ENCODE measurements at places on chromosomes 2 and 18. TPM values are rescaled to one million over a fixed set of nuclear protein-coding genes. Genes with fewer than 3 reads are reported as not detected.

NXPH2 gene
- total RNA-seq = 0.83 TPM

R3HDM1 gene
- 57.7 TPM for total RNA-seq

REG3A gene
- not detected for total RNA-seq

IL36A gene
- not detected for total RNA-seq

BBS5 gene
- total RNA-seq = 3.3 TPM

LDLRAD4 gene
- 0.29 TPM for total RNA-seq

EMILIN1 gene
- 3.2 TPM for total RNA-seq

TM4SF20 gene
- total RNA-seq = not detected

ZNF24 gene
- total RNA-seq = 59.2 TPM

HOXD12 gene
- not detected for total RNA-seq

RMND5A gene
- 38.8 TPM for total RNA-seq

GCG gene
- total RNA-seq = not detected

CXCR2 gene
- total RNA-seq = not detected

CCDC74B gene
- total RNA-seq = 0.29 TPM

ST6GAL2 gene
- 5.9 TPM for total RNA-seq

HOXD8 gene
- 0.27 TPM for total RNA-seq

CDK15 gene
- total RNA-seq = 0.61 TPM

FSIP2 gene
- total RNA-seq = 56.4 TPM

LOXHD1 gene
- not detected for total RNA-seq

LIMS3 gene
- total RNA-seq = 0.98 TPM

LBX2 gene
- 0.96 TPM for total RNA-seq

TTR gene
- not detected for total RNA-seq

MC2R gene
- not detected for total RNA-seq

VWC2L gene
- total RNA-seq = 0.15 TPM

IL1R1 gene
- 0.17 TPM for total RNA-seq

CNDP1 gene
- 0.27 TPM for total RNA-seq

LCT gene
- not detected for total RNA-seq

RIT2 gene
- not detected for total RNA-seq

SULT1C4 gene
- total RNA-seq = 1.6 TPM

SLC66A2 gene
- 56.6 TPM for total RNA-seq

FASTKD1 gene
- 38.1 TPM for total RNA-seq

TMEM200C gene
- 13.8 TPM for total RNA-seq

MOCOS gene
- total RNA-seq = 1.3 TPM

GLI2 gene
- total RNA-seq = 3.9 TPM

ANO7 gene
- total RNA-seq = 2.6 TPM

ALPG gene
- 2.4 TPM for total RNA-seq

NT5C1B gene
- not detected for total RNA-seq
